Jurkat, Clone E6-1 (cell line): ENCODE measurements at places on chromosomes 7 and 10.
A peak's percentile ranks its signal among the peaks of the same experiment; 100 is the strongest.

DNA sequence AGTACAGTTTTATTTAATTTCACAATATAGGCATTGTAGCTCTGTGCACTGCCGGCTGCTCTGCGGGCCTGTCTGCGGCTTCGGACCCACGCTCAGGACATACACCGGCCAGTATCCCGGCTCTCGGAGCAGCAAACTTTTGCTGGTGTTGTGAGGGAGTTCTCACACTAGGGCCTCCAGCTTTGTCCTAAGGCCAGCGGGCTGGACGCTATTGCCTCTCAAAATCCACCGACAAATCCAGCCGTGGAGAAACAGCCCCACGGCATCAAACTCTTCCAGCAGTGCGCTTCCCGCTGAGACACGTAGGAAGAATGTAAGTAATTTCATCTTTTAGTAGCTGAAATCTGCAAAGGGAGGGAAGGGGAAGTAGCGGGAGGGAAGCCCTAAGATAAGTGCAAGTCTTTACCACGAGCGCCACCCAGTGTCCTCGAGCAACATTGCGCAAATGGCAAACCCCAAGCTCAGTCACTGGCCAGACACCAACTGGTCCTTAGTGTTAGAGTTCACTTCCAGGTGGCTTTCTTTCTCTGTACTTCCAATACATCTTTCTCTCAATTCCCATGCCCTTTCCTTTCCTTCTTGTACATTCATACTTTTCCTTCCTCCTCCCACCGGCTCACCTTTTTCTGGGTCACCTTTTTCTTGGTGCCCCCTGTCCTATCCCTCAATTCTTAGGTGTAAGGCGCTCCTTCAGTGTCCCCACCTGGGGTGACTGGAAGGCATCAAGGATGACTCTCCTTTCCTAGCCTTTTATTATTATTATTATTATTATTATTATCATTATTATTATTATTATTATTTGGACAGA is 3.0 kb upstream of the DLX5 start:
- DNase-seq = peak; percentile 52

DNA sequence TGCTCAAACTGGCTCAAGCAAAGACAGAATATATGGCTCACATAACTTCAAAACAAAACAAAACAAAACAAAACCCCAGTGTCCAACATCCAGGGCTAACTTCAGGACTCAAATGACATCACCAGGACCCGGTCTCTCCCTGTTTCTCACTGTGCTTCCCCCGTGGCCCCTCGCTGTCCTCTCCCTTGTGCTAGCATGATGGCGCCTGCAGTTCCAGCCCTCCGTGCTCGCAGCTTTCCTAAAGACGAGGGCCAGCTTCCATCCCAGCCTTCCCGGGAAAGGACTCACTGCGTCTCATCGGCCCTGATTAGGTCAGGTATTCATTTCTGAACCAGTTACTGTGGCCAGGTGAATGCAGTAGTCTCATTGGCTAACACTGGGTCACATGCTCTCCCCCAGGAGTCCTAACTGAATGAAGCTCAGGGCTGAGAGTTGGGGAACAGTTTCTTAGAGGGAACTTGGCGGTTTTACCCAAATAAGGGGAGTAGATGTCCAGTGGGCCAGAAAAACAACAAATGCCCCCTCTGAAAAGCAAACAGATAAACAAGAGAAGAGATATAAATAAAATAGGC is 33.0 kb upstream of the CTBP2 start:
- no peak for DNase-seq

DNA sequence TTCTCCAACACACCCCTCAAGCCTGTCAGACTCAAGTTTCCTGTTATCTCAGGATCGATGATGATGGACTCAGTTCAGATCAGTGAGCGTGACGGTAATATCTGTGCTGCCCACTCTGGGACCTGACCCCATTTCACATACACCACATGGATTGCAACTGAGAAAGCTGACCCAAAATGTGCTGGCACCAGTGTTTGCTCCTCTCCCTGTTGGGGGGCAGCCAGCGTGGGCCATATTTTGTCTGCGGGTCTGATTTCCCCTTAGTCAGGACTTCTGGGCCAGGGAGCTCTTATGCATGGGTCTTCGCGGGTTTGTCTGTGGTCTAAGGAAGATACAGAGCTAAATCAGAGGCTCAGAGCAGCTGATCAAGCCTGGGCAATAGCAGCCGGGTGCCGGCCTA is 42.6 kb upstream of the TRIM8 start:
- no peak for DNase-seq

GRCh38 chr10:6542999-6543430 is 37.1 kb downstream of the PRKCQ start:
- DNase-seq = peak; percentile 99

DNA sequence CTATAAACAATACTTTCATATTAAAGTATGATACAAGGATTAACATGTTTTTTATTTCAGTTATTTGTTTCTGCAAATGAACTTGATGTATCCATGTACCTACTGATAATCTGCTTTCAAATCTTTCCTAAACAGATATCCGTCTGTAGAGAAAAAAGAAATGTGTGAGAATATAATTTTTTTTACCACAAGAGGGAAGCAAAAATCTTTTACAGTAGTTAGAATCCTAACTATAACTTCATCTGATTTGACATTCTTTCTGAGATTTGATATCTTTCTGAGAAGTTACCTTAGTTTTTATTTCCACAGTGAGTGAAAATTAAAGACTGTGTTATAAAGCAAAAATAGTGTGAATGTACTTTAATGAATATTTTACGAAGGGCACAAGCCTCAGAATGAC is 203.9 kb upstream of the PCLO start:
- DNase-seq = no peak

GRCh38 chr7:156107957-156108356 is 295.7 kb upstream of the SHH start:
- no peak for DNase-seq

GRCh38 chr7:76008156-76008687 is 13.8 kb upstream of the TMEM120A start:
- no peak for DNase-seq

- DNase-seq = no peak
These were observed 765.1 kb upstream of the POM121L12 start for GRCh38 chr7:52270301-52270700.

- no peak for DNase-seq
These were observed 8.4 kb downstream of the TCF7L2 start for GRCh38 chr10:112958275-112958995.

DNA sequence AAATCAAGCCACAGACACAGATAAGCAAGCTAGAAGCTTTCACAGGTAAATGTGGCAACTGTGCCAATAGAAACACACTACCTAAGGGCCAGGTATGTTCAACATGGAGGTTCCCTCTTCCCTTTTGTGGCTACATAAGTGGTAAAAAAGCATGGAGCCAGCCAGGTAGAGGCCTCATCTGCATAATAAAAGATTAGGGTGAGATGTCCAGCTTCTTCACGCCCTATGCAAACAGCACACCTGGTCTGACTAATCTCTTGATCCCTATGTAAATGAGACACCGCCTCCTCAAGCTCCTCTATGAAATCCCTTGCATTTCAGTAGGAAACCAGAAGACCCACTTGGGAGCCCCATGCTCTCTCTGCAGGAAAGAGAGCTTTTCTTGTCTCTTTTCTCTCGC is 282.2 kb downstream of the NEBL start:
- no peak for DNase-seq

DNA sequence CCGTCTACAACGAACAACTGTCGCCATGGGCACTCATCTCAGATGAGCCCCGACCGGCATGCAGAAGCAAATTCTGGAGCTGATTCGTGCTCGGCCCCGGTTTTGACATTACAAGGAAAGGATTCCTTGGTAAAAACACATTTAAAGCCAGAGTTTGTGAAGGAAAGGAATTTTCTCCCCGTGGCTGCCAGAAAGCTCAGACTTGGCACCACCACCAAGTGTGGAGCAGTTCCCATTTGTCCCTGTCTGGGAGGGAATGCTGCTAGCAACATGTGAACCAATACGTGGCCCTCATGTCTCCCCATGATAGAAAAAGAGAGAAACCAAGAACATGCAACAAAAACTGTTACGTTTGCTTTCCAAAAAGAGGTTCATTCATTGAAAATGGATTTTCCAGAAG is 55.2 kb upstream of the DDC start:
- no peak for DNase-seq

GRCh38 chr7:95636140-95636940 is 40.0 kb upstream of the PDK4 start:
- peak; percentile 49 for DNase-seq

- DNase-seq = no peak
These were observed 319.2 kb downstream of the ZNF716 start for GRCh38 chr7:57769131-57769530.

DNA sequence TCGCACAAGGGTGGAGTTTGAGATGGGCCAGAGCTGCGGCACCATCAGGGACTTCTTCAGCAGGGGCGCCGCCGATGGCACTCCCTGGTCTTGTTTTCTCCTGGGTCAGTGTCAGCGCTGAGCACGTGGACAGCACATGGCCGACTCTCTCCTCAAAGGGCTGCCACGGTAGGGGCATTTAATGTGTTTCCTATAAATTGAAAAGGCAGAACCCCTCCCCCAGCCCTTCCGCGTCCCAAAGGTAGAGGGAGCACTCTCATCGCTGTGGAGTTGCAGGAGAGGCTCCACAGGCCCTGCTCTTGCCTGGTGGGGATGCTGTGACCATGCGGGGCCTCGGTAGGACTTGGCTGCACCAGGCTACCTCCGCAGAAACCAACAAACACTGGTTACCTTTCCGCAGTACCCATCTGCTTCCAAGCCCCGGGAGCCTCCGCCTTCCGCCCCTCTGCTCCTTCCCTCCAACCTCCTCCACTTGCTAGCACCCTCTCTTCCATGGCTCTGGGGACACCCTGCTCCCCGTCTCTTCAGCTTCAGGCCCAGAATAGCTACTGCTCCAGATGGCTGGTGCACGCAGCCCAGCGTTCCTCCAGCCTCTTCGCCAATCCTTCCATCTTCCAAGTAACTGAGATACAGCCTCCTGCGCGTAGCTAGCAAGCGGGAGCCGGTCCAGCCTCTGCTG is 166.3 kb upstream of the ADCY1 start:
- DNase-seq = no peak

DNA sequence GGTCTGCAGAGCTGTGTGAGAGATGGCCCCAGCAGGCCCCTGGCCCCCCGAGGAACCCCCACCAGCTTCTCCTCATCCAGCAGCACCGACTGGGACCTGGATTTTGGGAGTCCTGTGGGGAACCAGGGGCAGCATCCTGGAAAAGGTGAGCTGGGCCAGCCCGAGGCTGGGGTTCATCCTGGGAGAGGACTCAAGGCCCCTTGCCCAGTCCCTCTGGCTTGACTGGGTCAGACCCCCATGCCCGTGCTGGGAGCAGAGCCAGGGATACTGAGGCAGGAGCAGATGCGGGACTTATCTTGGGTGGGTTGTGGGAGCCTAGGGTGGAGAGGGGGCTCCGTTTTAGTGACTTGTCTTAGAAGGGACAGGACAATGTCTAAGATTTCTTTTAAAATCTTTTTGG is 47.5 kb downstream of the ZNF467 start:
- DNase-seq = no peak

GRCh38 chr10:1733720-1734119 is 3.6 kb downstream of the ADARB2 start:
- no peak for DNase-seq

DNA sequence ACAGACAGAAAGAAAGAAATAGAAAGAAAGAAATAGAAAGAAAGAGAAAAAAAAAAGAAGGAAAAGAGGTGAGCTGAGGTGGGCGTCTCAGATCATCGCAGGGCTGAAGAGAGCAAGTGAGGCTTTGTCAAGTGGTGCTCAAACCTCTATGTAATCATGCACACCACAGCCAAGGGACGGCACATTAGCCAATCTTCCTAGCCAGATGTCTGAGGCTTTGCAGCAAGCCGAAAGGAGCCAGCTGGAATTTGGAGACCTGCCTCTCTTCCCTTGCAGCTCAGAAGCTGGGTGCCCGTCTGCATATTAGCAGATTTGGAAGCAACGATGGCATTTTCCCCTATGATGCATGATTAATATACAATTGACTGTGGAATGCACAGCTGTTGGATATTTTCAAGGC is 52.5 kb downstream of the ADRA2A start:
- DNase-seq = no peak

DNA sequence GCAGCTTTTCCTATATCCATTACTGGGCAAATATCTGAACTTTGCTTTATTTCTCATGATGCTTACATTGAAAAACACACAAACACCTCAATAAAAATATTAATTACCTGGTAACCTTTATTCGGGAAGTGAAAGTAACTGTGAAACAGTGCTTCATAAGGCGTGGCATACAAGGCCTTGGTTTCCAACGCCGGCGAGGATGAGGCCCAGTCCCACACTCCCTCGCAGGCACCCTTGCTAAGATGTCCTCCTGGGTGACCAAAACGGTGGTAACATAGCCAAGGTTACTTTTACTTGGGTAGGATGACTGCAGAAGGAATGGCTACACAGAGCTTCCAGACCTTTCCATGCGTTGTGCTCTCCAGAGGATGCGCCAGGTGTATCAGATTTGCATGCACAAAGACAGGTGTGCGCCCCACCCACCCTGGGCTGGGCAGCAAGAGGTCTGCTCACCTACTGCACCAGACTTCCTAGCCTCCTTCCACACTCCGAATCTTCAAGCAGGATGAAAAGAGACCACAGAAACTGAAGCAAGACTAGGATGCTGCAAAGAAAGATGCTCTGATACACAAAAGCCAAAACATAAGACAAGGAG is 13.3 kb upstream of the DAGLB start:
- DNase-seq = no peak

DNA sequence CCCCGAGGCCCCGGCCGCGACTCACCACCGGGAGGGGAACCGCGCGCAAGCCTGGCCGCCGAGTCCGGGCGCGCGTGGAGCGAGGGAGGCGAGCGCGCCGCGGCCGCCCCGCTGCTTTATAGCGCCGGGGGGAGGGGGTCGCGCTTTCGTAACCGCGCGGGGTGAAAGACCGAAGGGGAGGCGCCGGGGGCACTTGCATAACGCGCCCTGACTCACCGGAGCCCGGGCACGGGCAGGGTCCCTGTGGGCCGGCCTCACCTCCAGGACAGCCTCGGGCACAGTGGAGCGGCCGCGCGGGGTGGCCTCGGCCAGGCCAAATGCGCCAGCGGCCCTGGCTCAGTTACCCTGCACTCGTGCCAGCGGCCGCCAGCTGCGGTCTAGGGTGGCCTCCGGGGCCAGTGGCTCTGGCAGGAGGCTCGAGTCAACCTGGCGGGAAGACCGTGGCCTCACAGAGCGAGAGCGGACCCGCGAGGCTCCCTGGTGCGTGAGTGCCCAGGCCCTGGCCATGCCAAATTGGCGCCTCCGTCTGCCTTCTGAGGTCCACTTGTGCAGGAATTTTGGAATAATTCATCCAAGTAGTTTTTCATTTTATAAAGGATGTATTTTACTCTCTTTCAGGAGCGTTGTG is at the start of gene RBP4:
RBP4 (minus strand) TSS at position 90 of the 628 bp plus-strand sequence. CDS start 207 bp downstream, outside the sequence.
- no peak for DNase-seq

DNA sequence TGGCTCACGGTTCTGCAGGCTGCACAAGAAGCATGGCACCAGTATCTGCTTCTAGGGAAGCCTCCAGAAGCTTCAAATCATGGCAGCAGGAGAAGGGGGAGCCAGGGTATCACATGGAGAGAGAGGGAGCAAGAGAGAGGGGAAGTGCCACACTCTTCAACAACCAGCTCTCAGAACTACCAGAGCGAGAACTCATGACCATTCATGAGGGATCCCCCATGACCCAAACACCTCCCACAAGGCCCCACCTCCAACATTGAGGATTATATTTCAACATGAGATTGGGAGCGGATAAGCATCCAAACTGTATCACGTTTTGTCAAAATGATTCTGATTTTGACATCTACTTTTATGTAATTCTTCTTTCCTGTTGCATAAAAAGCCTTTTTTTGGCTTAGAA is 38.5 kb downstream of the CREM start:
- DNase-seq = no peak

GRCh38 chr10:113127261-113127900 is 177.3 kb downstream of the TCF7L2 start:
- DNase-seq = no peak

- no peak for DNase-seq
These were observed 99.7 kb downstream of the MBL2 start for GRCh38 chr10:52672880-52673279.
